ENCODE measurements at places on chromosomes 16 and 17.

GRCh38 chr16:5069854-5070253 lies 1.8 kb upstream of the ALG1 start:
- DNase-seq = no peak

DNA sequence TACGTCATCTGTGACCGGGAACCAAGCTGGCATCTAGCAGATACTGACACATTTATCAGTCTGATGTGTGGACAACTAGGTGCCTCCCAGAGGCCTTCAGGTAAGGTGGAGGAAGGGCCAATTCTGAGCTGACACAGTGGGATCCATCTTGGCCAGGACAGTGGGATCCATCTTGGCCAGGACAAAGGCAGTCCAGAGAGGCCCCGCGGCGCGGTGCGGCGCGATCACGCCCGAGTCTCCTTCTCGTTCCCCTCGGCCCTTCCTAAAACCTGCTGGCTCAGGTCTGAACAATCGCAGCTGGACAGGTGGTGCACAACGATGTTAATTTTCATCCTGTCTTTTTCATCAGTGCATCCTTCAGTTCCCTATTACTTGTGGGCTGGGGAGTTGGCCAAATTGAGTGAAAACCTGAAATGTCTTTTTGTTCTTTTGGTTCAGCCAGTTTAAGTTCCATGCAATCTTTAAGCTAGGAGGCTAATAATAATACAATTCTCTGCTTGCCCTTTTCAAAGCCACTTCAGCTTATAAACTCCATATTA lies 486 bp upstream of the WSB1 start:
- no peak for DNase-seq

GRCh38 chr17:11986942-11987329 lies 10.3 kb downstream of the ZNF18 start:
- no peak for DNase-seq

DNA sequence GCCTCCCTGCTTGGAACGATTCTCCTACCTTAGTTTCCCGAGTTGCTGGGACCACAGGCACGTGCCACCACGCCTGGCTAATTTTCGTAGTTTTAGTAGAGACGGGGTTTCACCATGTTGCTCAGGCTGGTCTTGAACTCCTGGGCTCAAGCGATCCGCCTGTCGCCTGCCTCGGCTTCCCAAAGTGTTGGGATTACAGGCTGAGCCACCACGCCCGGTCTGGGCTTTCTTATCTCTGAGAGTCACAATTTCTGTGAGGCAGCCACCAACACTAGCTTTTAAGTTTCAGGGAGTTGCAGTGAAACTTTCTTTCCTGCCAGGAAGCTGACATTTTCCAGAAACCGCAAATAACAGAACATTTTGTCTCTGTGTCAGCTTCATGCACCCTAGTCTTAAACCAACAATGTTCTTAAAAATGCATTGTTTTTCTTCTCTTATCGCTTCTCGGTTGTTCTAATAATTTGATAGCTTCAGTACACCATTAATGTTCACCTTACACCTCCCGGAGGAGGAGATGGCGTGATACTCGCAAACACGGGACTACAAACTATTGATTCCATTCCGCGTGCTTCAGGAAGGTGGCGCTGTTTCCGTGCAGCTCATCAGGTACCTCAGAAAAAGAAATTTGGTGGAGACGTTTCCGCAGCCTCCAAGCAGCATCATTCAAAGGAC lies 7.4 kb upstream of the DHRS7B start:
- DNase-seq = peak; percentile 50

DNA sequence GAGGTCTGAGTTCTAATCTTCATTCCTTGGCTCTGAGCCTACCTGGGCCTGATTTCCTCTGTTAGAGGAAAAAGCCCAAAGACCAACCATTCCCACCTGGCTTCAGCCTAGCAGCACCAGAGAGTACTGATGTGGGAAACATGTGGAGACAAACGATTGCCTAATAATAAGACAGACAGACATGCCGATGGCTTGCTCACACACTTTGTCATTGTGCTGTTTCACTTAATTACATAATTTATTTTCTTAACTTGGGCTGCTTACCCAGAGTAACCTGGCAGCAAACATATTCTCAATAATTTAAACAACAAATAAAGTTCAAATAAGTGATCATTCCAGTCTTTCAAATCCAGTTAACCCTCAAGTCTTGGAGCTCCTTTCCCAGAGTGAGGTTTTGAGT lies 83.4 kb downstream of the MAF start:
- DNase-seq = no peak

DNA sequence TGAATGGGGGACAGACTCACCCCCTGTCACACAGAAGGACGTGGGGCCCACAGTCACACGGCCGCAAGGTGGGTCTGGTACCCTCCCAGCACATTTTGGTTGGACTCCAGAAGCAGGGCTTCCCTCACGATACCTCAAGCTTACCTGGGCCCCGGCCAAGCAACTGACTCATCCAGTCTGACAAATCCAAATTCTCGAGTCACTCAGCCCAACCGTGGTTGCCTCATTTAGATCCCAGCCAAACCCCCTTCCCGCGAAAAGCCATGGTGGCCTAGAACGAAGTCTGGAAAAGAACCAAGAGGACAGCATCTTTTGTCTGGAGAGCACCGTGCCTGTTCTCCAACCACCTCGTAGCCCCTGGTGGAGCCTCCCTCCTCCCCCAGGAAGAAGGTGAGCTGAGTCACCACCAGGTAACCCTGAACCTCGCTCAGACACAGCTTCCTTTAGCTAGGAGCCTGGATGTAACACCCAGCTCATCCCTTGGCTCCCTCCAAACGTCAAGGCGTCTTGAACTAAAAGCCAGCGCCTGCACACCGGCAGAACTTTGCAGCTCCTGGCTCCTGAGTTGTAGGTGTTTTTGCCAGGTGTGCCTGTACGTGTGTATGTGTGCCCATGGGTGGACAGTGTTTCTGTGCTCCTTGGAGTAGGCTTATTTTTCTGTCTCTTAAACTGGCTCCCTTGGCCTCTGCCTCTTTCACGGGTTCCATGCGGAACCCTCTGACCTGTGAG lies 78.9 kb downstream of the CMIP start:
- no peak for DNase-seq

DNA sequence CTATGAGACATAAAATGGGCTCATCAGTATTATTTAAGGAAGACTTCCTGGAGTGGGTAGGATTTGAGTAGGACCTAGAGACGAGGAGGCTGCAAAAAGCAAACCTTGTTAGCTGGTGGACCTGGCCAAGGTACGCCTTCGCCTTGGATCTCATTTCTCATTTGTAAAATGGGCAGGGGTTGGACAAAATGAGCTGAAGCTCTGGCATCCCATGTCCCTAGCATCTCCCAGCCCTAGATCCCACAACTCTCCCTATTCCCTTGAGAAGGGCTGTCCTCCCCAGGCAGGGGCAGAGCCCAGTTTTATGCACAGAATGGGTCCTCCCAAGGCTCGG lies 306 bp upstream of the SPATA20 start:
- no peak for DNase-seq

GRCh38 chr16:82562183-82562683 lies 64.5 kb upstream of the CDH13 start:
- DNase-seq = no peak

DNA sequence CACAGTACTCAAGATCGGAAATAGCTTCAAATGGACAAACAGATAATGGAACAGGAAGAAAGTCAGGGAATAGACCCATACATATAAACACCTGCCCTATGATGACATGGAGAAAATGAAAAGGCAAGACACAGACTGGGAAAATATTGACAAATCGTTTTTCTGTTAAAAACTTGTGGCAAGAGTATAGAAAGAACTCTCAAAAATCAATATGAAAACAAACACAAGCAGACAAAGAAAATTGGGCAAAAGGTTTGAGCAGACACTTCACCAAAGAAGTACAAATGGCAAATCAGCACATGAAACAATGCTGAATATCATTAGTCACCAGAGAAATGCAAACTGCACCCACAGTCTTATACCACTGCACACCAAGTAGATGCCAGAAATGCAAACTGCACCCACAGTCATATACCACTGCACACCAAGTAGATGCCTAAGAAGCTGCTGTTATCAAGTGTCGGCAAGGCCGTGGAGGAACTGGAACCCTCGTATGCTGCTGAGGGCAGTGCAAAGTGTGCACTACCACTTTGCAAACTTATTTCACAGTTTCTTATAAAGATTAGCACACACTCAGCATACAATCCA lies 123.5 kb upstream of the CHMP6 start:
- DNase-seq = no peak

- DNase-seq = no peak
Measured at GRCh38 chr16:79049040-79049439, 551.5 kb downstream of the MAF start.

DNA sequence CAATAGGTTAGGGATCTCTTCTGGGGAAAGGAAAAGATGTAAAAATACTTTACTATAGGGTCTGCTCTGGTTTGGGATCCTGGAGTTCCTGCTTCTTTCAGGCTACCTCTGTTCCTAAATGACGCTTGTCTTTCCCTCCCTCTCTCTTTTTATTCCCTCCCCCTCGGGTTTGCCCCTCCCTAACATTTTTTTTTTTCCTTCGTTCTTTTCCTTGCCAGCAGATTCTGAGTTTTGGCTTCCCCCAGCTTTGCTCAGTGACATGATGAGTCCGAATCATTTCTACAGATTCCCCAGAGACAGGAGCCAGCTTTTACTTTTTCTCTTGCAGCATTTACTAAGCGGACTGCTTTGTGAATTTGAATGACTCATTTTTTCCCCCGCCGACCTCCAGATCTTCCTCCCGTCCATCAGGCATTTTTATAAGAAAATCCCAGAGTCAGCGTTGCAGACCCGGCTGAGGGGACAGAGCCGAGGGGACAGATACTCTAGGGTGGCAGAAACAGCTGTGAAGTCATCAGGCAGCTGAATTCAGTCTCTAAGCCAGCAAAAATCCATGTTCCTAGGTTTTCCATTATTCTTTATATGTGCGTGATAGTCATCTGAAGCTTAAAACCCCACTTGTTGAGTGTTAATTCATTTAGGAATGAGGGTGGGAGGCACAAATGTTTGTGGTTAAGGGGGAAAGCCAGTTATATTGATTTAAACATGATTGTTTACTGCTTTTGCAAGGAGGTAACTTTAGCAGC lies at the start of gene TMEM100:
TMEM100 (minus strand) TSS at position 123 of the 746 bp plus-strand sequence. CDS start 1,794 bp downstream, outside the sequence.
- DNase-seq = no peak

DNA sequence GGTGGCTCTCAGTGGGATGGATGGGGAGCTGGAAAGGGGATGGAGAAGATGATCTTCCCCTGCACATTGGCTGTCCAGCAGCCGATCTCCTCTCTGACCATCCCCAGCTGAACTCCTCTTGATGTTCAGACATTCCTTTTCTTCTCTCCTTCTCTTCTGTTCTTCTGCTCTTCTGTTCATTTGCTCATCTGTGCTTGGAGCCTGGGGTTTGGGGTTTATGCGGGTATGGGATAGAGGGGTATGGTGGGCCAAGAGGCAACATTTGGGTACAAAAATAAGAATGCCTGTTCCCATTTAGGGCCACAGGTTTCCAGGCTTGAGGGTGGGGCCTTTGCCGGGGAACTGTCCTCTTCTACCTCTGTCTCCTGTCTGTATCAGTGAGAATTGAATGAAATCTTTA lies 205.4 kb upstream of the XYLT1 start:
- DNase-seq = no peak

DNA sequence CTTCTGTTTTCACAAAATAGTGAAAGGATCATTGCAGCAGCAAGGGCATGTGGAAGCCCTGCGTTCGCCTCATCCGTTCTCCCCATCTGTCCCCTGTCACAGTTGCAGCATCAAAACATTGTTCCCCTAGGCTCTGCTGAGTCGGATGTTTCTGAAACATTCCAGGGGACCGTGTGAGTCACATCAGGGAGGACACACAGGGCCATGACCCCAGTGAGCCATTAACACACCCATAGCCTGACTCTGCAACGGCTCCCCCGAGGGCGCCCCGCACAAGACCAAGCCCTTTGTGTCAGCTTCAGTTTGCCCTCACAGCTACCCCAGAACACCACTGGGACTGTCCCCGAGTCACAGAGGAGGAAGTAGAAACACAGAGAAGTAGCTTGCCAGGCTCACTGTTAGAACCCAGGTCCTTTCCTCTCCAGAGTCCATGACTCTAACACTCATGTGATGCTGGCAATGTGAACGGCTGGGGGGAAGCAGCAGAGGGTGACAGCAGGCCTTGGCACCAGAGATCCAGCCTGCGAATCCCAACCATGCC lies 63.3 kb upstream of the HSBP1 start:
- no peak for DNase-seq

DNA sequence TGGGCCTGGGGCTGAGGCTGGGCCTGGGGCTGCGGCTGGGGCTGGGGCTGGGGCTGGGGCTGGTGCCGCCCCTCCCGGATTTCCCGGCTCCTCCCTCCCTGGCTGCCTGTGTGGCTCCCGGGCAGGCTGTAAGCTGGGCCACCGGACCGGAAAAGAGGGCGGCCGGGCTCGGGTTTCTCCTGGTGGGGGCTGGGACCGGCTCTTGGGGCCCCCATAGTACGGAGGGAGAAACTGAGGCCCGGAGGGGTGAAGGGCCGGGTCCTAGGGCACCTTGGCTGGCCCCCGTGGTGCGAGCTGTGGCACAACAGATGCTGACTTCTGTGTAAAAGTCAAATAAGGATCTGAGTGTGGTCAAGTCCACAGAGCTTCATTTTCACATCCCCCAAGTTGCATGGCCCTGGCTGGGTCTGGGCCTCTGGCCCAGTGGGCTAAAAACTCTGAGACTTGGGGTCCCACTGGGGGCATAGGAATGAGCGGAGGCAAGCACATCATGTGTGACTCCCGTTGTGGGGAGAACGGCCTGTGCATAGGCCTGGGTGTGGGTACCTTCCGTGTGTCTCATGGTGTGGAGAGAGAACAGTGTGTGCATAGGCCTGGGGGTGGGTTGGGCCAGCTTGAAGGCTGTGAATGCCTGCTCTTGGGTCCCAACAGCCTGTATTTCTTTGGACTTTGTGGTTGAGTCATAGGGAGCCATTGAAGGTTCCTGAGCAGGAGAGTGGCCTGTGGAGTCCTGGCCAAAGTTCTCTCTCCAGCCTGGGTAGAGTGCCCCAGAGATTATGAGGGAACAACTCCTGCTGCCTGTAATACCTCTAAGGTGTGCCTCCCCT lies 123.9 kb upstream of the CIBAR2 start:
- DNase-seq = no peak

- no peak for DNase-seq
Measured at GRCh38 chr17:17110520-17110919, 68.3 kb downstream of the MPRIP start.

DNA sequence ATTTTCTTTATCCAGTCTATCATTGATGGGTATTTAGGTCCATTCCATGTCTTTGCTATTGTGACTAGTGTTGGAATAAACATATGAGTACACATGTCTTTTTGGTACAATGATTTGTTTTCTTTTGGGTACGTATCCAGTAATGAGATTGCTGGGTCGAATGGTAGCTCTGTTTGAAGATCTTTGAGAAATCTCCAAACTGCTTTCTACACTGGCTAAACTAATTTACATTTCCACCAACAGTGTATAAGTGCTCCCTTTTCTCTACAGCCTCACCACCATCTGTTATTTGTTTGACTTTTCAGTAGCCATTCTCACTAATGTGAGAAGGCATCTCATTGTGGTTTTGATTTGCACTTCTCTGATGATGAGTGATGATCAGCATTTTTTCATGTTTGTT lies 103.7 kb downstream of the GOSR1 start:
- DNase-seq = no peak

DNA sequence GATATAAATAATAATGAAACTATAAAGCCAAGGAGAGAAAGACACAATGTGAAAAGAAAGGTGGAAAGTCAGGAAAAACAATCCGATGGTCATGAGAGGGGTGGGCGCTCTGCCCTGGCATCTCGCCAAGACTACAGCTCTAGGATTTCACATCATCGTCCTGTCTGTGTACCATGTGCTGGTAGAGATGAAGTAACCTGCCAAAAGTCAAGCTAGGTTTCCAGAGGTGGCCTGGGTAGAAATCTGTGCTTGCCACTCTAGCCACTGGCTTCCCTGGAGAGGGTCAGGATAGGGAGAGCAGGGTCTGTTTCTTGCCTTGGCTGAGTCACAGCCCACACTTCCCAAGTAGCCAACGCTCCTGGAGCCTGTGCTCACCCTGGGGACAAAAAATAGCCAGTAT lies 31.0 kb upstream of the TRAP1 start:
- DNase-seq = no peak

GRCh38 chr17:67518876-67519275 lies 141.8 kb downstream of the PITPNC1 start:
- no peak for DNase-seq
